ENCODE measurements at places on chromosomes 13 and 19. TPM values are rescaled to one million over a fixed set of nuclear protein-coding genes. Genes with fewer than 3 reads are reported as not detected.

DNA sequence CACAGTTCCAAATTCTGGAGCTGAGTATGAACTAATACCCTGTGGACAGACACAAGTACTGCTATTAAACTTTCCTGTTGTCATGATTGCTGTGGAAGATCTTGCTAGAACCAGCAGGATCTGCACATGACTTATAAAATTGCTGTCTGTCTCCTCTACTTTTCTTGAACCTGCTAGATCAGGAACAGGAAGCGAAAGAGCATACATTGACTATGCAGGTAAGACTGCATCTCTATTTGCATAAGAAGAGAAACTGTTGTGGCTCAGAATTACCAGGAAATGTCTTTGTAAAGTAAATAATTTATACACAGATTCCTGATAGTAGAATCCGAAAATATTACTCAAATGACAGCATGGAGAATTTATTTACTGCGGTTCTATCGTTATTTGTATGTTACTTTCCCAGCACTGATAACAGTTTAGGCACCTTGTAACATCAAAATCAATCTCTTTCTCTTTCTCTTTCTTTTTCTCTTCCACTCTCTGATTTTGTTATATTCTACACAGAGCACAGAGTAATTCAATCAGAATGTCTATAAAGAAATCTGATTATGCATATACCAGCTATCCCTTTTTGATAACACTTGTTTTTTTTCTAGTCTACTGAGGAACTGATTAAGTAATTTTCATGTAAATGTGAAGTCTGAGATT lies 226.5 kb downstream of the MYO16 start:
- no peaks in the 10 kb centered on the region for H3K4me1 ChIP-seq
- no peaks in the 10 kb centered on the region for H3K36me3 ChIP-seq
- no peaks in the 10 kb centered on the region for H3K27me3 ChIP-seq
- DNase-seq, result no peak
- H3K27ac ChIP-seq, result no peak overlapping the region

Gene KL
- 2.9 TPM for total RNA-seq

Gene ANKRD24
- total RNA-seq, result 2.8 TPM

GRCh38 chr13:75076476-75076875 lies 405.5 kb downstream of the TBC1D4 start:
- no peaks in the 10 kb centered on the region for H3K27me3 ChIP-seq
- no peak overlapping the region for H3K27ac ChIP-seq
- no peak for DNase-seq
- H3K36me3 ChIP-seq, result no peaks in the 10 kb centered on the region
- no peaks in the 10 kb centered on the region for H3K4me1 ChIP-seq

All from spinal cord (tissue), 10 donors.